ENCODE measurements at places on chromosomes 16 and 17.

DNA sequence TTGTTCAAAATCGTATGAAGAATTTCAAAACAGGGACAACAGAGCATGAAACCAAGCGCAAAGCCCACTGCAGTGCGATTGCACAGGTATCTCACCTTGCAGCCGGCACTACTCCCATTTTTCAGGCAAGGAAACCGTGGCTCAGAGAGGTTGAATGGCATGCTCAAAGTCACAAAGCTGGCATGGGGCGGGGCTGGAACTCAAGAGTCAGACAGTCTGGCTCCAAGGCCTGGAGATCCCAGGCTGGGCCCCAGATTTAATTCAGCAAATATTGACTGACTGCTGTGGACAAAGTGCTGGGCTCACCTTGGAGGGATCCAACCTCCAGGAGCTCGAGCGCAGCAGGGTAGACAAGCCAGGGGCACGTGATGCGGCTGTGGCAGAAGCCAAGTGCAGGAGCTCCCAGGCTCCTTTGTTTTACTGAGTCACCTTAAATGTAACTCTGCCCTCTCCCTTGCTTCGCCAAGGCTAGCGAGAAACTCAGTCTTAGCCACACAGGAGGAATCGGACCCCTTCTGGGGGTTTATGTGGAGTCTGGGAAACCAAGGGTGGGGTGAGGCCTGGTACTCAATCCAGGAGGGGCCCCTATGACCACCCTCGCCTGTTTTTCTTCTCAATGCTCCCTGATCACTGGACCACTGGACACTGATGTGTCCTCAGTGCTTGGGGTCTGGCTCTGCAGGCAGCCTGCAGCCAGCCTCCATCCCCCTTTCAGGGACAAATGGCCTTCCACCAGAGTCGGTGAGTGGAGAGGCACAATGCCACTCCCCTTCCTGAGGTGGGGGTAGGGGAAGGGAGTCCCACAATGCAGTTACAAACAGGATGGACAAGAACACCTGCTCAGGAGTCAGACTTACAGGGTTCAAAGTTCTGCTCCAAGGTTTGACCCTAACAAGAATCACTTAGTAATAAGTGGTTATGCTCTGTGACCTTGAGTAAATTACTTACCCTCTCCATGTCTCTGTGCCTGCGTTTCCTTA is 3.9 kb upstream of the SPATA20 start:
- DNase-seq, result peak; percentile 88

DNA sequence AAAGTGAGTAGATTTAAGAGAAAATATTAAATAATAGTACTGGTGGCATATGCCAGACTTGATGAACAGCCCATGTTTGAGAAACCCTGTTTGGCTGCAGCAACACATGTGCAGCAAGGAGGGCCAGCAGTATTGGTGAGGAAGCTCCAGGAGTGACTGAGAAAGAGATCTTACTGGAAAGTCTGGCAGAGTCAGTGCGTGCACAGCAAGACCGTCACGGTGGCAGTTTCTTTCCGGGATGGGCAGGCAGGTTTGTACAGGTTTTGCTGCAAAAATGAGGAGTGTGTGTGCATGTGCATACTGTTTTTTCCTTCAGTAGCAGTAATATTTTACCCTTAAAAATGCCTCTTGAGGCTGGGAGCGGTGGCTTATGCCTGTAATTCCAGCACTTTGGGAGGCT is 41.4 kb downstream of the KSR1 start:
- no peak for DNase-seq

DNA sequence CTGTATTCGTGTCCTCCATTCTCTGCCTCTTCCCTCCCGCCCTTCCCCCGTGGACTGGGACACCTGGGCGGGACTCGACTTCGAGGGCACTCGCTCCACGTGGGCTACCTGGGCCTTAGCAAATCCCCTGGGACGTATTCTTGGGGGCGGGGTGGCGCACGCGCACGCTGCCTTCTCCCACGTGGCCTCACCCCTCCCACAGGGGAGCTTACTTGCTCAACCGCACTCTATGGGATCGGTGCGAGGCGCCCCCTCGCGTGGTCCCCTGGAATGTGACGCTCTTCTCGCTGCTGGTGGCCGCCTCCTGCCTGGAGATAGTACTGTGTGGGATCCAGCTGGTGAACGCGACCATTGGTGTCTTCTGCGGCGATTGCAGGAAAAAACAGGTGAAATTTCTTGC is 3.5 kb downstream of the VMO1 start:
- DNase-seq, result no peak

DNA sequence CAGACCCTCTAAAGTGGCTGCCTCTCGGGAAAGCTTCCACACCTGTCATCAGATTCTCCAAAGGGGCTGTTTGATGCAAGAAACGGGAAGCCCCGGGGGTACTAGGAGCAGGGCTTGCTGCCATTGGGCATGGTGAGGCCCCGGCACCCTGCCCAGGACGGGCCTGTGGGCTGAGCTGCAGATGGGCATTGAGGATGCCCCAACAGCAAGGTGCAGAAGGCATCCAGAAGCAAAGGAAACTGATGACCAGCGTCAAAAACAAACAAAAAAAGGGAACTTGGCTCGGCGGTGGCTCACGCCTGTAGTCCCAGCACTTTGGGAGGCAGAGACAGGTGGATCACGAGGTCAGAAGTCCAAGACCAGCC is 1.5 kb upstream of the LIMD2 start:
- no peak for DNase-seq

Measured in large intestine (tissue), 12 donors.